ENCODE measurements at places on chromosomes 3 and 15.

GRCh38 chr3:45748068-45748467, 48.3 kb downstream of the SLC6A20 start:
- no peak for DNase-seq

DNA sequence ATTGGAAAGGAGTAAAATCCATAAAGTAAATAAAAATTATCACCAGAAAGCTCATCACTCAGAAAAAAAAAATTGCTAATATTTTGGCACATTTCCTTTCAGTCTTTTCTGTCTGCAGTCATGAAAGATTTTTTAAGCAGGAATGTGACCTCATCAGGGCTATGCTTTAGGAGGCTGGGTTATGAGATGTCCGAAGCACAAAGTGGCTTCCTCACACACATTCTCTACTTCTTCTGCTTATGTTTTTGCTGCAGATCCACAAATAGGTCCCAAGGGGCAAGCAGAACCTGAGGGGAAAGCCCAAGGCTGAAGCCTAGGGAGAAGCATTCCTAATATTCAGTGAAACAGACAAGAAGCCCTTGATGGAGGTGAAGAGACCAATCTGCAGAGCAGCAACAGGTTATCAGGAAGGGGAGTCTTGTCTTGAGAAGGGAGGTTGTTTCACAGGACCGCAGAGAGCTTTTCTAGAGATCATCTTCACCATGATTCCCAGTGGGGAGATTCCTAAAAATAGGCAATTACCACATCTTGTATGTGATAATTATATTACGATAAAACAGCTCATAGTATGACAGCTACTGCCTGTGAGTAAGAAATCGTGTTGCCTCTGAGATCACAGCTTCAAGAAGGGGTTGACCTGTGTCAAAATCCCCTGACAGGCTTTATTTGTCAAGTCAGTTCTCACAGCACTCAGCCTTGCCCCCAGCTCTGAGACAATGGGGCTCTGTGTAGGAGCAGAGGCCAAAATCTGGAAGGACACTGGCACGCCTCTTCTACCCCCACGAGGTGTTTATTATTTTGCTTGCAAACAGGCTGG, 60.5 kb downstream of the IGF2BP2 start:
- DNase-seq = no peak

GRCh38 chr3:13348661-13349396, 71.3 kb downstream of the NUP210 start:
- DNase-seq = no peak

DNA sequence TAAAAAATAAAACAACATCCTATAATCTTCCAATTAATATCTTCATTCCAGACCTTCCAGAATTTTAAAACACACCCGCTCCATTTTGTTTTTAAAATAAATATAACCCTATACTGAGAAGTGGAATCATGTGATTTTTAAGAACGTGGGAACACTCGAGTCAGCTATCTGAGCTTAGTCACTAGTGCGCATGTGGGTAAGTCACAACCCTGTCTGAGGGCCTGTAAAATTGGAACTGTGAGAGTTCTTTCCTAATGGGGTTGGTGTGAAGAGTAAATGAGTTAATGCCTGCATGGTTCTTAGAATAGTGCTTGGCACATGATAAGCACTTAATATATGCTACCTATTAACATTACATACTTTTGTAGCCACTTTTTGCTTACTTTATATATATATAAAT, 19.9 kb upstream of the POLR2M start:
- DNase-seq = no peak

DNA sequence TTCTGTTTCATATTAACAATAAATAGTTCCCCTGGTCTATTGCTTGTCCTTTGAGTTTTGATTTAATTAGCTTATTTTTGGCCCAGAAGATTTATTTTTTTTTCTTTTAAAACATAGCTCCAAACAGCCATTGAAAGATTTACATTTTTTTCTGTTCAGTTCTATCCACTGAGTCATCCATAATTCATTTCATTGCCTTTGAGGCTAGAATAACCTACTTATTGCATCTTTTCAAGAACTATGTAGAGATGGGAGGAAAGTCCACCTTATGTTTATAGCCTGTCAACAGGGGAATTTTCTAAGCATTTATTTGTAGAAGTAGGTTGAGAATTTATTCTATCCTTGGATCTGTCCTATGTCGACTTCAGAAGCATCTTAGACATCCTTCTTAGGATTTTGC, 53.4 kb upstream of the CHD2 start:
- no peak for DNase-seq

- DNase-seq = no peak
Measured at GRCh38 chr3:148916132-148916531, 51.0 kb downstream of the CPA3 start.

- no peak for DNase-seq
Measured at GRCh38 chr3:180749322-180749721, 70.0 kb upstream of the CCDC39 start.

DNA sequence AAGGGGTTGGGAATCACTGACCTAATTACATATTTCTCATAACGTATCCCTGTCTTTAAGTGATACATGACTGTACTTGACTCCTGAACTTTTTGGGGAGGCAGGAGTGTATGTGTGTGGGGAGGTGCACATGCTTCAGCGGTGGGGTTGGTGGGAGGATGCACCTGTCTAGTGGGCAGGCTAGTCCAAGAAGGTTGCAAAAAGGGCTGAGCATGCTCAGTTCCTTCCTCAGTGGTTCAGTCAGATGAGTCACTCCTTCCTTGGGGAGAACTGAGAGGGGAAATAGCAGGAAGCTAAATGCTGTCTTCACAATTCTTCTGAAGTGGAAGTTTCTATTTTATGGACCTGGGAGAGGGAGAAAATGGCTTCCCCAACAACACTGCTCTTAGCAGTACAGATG, 24.6 kb upstream of the AP4E1 start:
- DNase-seq = no peak

DNA sequence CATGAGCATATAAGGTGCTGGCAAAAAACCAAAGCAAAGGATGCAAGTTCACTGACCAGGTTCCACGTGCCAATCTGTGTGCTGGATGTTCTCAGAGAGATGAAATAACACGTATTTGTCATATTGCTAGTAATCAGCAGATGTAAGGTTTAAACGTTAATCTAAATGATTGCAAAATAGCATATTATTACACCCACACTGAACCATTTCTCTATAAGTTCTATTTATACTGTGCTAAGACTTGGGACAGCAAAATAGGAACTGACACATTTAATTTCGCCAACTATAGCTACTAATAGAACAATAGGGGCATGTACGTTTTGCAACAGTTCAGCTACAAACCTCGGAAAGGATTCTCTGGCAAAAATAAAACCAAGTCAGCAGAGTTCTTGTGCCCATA, 350.3 kb upstream of the ZNF385D start:
- DNase-seq = no peak

- DNase-seq = no peak
Measured at GRCh38 chr15:73737535-73737934, 15.6 kb downstream of the INSYN1 start.

DNA sequence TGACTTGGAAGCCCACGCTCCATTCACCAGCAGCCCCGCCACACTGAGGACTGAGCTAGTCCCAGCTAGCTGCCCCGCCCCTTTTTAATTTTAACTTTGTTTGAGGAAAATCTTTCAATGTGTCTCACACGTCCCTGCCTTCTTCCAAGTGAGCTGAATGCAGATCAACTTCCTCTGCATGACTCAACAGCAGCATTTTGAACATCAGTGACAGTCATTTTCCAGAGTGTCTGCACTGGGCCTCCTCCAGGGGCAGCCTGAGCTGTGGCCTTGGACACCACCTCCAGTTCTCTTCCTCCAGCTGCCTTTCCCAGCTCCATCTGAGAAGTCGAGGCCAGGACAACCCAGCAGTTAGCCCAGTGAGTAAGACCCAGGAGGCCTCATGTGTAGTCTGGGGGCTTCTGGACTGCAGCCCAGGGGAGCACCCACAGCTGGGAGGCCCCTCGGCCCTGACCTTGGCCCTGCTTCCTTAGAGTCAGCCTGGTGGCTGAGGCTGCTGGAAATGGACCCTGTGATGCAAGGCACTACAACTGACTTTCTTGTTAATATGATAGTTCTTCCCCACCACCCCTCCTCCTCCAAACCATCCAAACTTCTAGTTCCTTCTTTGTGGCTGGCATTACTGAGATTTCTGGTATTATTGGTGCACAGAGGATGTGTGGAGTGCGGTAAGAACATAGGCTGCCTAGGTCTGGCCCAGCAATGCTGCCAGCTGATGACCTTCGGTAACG, 21.4 kb upstream of the ESYT3 start:
- no peak for DNase-seq

DNA sequence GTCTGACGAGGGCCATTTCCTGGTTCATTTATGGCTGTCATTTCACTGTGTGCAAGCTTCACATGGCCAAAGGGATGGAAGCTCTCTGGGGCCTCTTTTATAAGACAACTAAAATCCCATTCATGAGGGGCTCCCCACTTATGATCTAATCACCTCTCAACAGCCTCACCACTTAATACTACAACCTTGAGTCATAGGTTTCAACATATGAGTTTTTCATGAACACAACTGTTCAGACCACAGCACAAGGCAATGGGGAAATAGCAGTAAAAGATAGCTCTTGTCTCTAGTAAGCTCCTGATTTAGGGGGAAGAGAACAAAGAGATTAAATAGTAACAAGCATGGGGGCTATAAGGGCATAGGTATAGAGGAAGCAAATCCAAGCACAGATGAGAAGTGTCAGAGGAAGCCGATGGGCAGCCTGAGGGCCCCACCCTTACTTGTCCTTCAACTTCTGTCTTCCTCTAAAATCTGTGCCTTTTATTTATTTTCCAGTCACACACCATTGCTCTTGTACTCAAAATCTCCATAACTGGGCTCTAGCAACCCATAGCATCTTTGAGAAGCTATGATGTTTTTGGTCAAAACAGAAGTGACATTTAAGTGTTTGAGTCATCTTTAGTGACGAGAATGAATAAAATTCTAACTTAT, 329.1 kb downstream of the UNC13C start:
- no peak for DNase-seq

All from activated T-helper 2 cell treated with anti-CD3 and anti-CD28 coated beads, Interferon-gamma antibody, Interleukin-2, Interleukin-4, amounts not matched to agents 10 μg/mL and 5 μg/mL and 100 μg/mL, durations not matched to agents 14 hours and 24 hours and 36 hours (primary cell).